Immature natural killer cell (primary cell): ENCODE measurements at places on chromosomes 4 and X. TPM values are rescaled to one million over a fixed set of nuclear protein-coding genes. Genes with fewer than 3 reads are reported as not detected.

The CXCL3 gene
- not detected for polyA plus RNA-seq

The MRPL1 gene
- polyA plus RNA-seq: 33.2 TPM

The TMEM187 gene
- 5.2 TPM for polyA plus RNA-seq

DNA sequence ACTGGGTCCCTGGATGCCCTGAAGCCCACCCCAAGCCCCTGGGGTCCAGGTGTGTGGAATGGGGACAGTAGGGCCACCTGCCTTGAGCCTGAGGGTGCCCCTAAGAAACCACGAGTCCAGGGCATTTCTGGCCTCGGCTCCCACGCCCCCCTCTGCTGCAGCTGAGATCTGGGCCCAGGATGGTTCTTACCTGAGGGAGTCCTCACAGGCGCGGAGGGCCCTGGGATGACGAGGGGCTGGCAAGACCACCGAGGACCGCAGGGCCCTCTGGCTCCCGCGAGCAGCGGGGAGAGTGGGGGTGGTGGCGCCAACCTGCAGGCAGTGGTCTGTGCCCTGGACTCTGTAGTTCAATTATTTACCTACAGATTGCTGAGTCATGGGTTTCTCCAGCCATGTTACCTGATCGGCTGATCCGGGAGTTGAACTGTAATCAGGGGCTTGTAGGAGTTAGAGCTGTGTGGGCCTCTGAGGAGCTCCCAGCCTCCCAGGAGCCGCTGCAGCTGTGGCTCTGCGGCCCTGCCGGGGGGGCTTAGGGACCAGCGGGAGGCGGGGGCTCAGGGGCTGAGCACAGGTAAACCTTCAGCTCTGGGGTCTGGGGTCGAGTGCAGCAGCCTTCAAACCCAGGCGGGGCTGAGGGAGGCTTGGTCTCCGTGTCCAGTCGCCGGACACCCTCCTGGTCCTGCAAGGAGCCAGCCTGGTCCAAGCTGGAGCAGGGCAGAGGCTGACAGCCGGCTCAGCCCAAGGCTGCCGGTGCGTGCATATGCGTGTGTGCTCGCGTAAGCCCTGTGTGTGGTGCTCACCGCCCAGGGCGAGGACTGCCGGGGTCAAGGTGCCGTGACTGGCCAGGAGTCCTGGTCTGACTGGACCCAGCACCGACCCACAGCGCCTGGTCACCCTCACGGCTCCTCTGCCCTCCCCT, at the start of gene SLC26A1:
SLC26A1 (minus strand) TSS at position 294 of the 919 bp plus-strand sequence. CDS start 1,701 bp downstream, outside the sequence.
- H3K4me3 ChIP-seq: no peak within 1 kb of the TSS
- no peak within 1 kb of the TSS for H3K27ac ChIP-seq
- peaks cover under 1% of the 10 kb centered on the region for H3K4me1 ChIP-seq

DNA sequence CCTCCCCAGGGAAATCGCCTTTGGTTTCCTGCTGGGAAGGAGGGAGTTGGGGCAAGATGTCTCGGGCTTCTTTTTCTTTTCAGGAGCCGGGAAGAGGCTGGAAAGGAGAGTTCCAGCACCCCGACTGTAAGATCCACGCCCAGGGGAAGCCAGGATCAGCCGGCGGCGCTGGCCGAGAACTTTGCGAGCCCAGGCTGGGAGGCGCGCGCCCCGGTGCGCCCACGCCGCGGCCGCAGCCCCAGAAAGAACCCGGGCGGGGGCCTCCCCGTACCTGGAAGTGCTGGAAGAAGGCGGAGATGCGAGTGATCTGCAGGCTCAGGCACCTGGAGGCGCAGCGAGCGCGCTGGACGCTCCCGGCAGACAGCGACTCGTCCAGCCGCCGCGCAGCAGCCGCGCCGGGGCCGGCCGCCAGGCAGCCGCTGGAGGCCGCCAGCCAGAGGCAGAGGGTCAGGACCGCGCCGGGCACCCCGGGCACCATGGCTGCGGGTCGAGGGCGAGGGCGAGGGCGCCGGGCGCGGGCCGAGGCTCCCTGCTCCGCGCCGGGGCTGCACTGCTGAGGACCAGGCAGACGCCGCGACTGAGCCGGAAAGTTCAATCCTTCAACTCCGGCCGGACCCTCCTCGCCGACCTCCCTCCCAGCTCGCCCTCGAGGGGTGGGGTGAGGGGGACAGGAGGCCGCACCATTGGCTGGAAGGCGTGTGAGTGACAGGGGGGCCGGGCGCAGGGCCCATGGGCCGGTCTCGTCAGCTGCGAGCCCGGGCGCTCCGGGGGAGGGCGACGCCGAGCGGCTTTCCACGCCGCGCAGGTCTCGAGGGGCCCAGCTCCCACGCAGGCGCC, at the start of gene ANOS1:
ANOS1 (minus strand) TSS at position 579 of the 837 bp plus-strand sequence; CDS start at position 478, 101 bp downstream.
- no peak for DNase-seq
- H3K4me1 ChIP-seq: no peaks in the 10 kb centered on the region
- no peak within 1 kb of the TSS for H3K27ac ChIP-seq
- peaks cover 4% of the 10 kb centered on the region for H3K36me3 ChIP-seq

DNA sequence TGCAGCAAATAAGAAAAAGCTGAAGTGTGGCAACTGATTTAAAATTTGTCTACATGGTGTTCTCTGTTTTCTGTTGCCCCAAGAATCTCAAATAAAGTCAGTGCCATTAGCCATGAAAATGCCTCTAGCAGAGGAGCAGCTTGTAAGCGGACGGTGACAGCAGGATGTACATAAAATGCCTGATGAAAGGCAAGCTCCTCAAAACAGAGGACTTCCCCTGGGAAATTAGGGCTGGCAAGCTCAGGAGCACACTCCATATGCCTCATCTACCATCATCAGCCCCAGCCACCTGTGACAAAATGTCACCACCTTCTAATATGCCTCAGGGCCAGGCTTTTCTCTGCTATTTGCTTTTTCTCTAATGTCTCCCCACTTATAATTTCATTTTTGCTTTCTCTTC, 54.5 kb downstream of the ASB9 start:
- no peak overlapping the region for H3K27ac ChIP-seq
- H3K36me3 ChIP-seq: no peaks in the 10 kb centered on the region
- no peaks in the 10 kb centered on the region for H3K4me1 ChIP-seq
- no peak for DNase-seq
- H3K4me3 ChIP-seq: no peak overlapping the region
- peaks cover 1% of the 10 kb centered on the region for H3K27me3 ChIP-seq
